Calu3 (cell line): ENCODE measurements at places on chromosomes 6 and 20.

- no peak for DNase-seq
- H3K27ac ChIP-seq: no peak overlapping the region
- no peak overlapping the region for H3K4me3 ChIP-seq
- peaks cover 48% of the 10 kb centered on the region for H3K27me3 ChIP-seq
- no peaks in the 10 kb centered on the region for H3K36me3 ChIP-seq
- peaks cover 9% of the 10 kb centered on the region for H3K4me1 ChIP-seq
Observed at GRCh38 chr6:39303425-39304153, 10.6 kb downstream of the KCNK17 start.

- H3K4me1 ChIP-seq: no peaks in the 10 kb centered on the region
- H3K4me3 ChIP-seq: no peak overlapping the region
- H3K27ac ChIP-seq: no peak overlapping the region
- no peaks in the 10 kb centered on the region for H3K36me3 ChIP-seq
- DNase-seq: no peak
- no peaks in the 10 kb centered on the region for H3K27me3 ChIP-seq
Observed at GRCh38 chr6:14436592-14437132, 319.1 kb downstream of the CD83 start.

- no peak overlapping the region for H3K27ac ChIP-seq
- H3K36me3 ChIP-seq: no peaks in the 10 kb centered on the region
- no peaks in the 10 kb centered on the region for H3K27me3 ChIP-seq
- no peak for DNase-seq
Observed at GRCh38 chr6:21075986-21076385, 517.6 kb upstream of the SOX4 start.

DNA sequence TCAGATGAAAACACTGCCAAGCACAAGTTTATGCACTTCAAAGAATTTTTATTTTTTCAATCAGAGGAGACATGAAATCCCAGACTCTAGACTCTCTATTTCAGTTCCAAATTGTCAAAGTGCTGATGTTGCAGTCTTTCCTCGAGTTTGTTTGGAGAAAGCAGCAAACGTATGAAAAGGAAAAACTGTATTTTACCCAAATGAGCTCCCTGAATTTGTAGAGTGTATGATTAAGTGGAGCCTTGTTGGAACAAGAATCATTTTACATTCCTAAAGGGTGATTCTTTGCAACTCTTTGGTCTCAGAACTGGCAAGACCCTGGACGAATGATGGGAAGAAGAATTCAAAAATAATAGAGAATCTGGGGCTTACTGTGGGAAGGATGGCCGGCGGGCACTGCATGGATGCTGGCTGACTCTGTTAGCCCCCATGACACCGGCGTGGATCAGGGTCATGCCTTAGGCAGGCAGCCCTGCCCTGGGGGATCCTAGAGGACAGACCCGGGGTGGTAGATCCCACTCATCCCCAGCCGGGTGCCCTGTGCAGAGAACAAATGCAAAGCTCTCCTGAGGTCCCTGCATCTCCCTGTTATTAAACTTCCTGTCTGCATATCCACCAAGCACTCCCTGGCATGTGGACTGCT is 207.4 kb downstream of the FNDC1 start:
- no peaks in the 10 kb centered on the region for H3K36me3 ChIP-seq
- H3K4me1 ChIP-seq: no peaks in the 10 kb centered on the region
- H3K27me3 ChIP-seq: peaks cover 99% of the 10 kb centered on the region
- no peak overlapping the region for H3K4me3 ChIP-seq

GRCh38 chr6:47836046-47836445 is 54.2 kb downstream of the OPN5 start:
- H3K4me3 ChIP-seq: no peak overlapping the region
- no peak overlapping the region for H3K27ac ChIP-seq
- peaks cover 13% of the 10 kb centered on the region for H3K4me1 ChIP-seq
- H3K27me3 ChIP-seq: peaks cover 8% of the 10 kb centered on the region
- DNase-seq: no peak

- no peak for DNase-seq
- no peaks in the 10 kb centered on the region for H3K4me1 ChIP-seq
- H3K36me3 ChIP-seq: no peaks in the 10 kb centered on the region
- no peak overlapping the region for H3K4me3 ChIP-seq
Observed at GRCh38 chr6:87334683-87335082, 5.6 kb upstream of the GJB7 start.

DNA sequence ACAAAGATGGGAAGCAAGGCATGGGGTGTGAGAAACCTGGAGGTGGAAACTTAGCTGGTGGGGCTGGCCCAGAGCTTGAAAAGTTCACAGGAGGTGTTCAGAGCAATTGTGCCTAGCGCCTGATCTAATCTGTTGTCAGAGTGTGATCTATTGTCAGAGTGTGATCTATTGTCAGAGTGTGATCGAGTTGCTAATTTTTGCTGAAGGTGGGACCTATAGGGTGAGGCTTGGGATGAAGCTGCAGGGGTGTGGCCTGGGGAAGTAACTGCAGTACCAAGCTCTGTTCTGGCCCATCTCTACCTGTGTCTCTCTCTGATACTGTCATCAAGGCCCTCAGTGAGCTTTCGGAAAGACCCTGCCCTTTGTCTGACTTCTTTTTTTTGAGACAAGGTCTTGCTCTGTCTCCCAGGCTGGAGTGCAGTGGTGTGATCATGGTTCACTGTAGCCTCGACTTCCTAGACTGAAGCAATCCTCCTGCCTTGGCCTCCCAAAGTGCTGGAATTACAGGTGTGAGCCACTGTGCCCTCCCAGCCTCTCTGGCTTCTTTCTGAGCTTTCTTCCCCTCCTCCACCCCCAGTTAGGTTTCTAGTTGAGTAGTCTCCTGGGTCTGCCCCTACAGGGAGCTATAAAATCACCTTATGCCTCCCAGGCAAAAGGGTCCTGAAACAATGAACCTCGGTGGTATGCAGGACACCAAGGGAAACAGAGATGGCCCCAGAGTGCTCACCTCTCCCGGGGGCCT is 150.8 kb upstream of the RNF24 start:
- peaks cover under 1% of the 10 kb centered on the region for H3K36me3 ChIP-seq
- no peak for DNase-seq
- H3K4me1 ChIP-seq: peaks cover 41% of the 10 kb centered on the region
- H3K27me3 ChIP-seq: no peaks in the 10 kb centered on the region

GRCh38 chr6:11632795-11633511 is 95.4 kb downstream of the TMEM170B start:
- H3K27me3 ChIP-seq: no peaks in the 10 kb centered on the region
- no peaks in the 10 kb centered on the region for H3K4me1 ChIP-seq
- no peak for DNase-seq

- no peaks in the 10 kb centered on the region for H3K27me3 ChIP-seq
- H3K4me3 ChIP-seq: no peak overlapping the region
- DNase-seq: no peak
- H3K27ac ChIP-seq: no peak overlapping the region
- H3K4me1 ChIP-seq: no peaks in the 10 kb centered on the region
- H3K36me3 ChIP-seq: no peaks in the 10 kb centered on the region
Observed at GRCh38 chr6:127439718-127440117, 19.5 kb downstream of the KIAA0408 start.

GRCh38 chr20:19826179-19826914 is 68.3 kb downstream of the RIN2 start:
- H3K27me3 ChIP-seq: no peaks in the 10 kb centered on the region
- no peak overlapping the region for H3K4me3 ChIP-seq
- no peak overlapping the region for H3K27ac ChIP-seq
- no peaks in the 10 kb centered on the region for H3K4me1 ChIP-seq
- no peak for DNase-seq

DNA sequence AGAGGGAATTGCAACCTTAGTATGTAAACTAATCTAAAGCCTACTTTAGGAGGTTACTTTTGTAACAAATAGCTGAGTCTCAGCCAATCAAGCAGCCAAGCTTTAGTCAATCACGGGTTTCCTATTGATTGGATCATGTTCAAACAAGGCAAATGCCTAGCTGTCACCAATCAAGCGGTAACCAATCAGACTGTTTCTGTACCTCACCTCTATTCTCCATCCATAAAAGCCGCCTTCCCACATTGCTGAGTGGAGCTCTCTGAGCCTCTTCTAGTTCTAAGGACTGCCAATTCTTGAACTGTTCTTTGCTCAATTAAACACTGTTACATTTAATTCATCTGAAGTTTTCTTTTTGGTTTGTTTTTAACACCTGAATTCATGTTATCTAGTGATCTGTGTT is 148.4 kb upstream of the BMP5 start:
- DNase-seq: no peak
- H3K27ac ChIP-seq: no peak overlapping the region
- H3K27me3 ChIP-seq: no peaks in the 10 kb centered on the region

GRCh38 chr6:20746024-20746423 is 211.8 kb downstream of the CDKAL1 start:
- H3K4me3 ChIP-seq: peak overlapping the region; percentile 17
- H3K4me1 ChIP-seq: peaks cover 47% of the 10 kb centered on the region
- no peaks in the 10 kb centered on the region for H3K27me3 ChIP-seq
- DNase-seq: no peak

- H3K36me3 ChIP-seq: peaks cover 46% of the 10 kb centered on the region
- peak; percentile 48 for DNase-seq
- peaks cover 28% of the 10 kb centered on the region for H3K4me1 ChIP-seq
Observed at GRCh38 chr20:36572701-36573102, 695 bp upstream of the TGIF2 start.

GRCh38 chr6:160035693-160036330 is 66.9 kb downstream of the IGF2R start:
- DNase-seq: no peak
- no peaks in the 10 kb centered on the region for H3K27me3 ChIP-seq
- H3K27ac ChIP-seq: no peak overlapping the region
- H3K36me3 ChIP-seq: peaks cover 46% of the 10 kb centered on the region
- H3K4me1 ChIP-seq: no peaks in the 10 kb centered on the region

- H3K4me3 ChIP-seq: no peak overlapping the region
- no peak overlapping the region for H3K27ac ChIP-seq
- no peaks in the 10 kb centered on the region for H3K4me1 ChIP-seq
Observed at GRCh38 chr20:51423810-51424209, 118.7 kb downstream of the NFATC2 start.

GRCh38 chr6:79031821-79032590 is 46.0 kb downstream of the PHIP start:
- H3K4me1 ChIP-seq: peaks cover 42% of the 10 kb centered on the region
- no peak overlapping the region for H3K4me3 ChIP-seq
- peaks cover 7% of the 10 kb centered on the region for H3K36me3 ChIP-seq

DNA sequence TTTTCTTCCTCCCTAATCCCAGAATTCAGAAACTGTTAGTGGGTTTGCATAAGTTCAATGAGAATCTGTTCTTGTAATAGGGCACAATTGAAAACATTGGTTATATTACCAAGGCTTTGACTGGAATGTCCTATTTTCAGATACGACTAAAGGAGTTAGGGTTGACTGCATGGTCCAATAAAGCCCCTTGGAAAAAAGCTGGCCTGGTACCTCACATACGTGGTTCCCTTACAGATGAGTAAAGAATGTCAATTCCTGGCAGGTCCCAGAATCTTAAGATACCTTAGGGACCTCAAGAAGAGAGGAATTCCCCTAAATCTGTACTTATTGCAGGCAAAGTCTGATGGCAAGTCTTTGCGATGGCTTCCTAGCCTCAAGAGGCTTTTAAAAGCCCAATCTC is 4.6 kb downstream of the PPDPF start:
- no peak overlapping the region for H3K4me3 ChIP-seq
- peak overlapping the region; percentile 7 for H3K27ac ChIP-seq
- no peak for DNase-seq
- peaks cover 18% of the 10 kb centered on the region for H3K4me1 ChIP-seq

DNA sequence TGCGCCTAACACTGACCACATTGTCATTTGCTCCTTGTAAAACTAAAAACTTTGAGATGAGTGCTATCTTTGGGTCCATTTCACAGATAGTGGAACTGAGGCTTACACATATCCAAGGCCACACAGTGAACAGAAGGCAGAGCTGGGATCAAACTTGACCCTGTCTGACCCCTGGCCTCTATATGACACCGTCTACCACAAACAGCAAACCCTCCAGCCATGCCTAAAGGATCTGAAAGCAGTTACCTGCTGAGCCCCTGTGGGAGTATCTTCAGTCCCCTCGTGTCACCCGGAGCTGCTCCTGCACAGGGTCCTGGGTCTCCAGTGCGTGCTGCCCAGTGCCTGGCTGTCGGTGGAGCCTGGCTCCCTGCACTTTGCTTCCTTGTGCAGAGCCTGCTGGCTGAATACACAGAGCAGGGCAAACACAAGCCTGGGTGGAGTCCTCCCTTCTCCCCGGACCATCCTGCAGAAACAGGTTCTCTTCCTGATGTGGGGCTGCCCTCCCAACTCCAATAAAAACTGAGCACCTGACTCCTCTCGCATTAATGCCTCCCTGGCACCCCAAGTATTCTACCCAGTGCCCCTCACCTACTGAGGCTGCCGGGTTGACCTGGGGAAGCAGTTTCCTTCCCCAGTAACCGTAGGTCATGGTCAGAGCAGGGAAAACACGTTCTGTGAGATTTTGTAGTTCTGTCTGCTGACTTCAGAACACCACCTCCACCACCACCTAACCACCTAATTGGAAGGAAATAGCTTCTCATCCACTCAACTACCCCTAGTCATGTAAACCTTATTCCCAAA is at the start of gene BCAS1:
BCAS1 (minus strand) TSS at position 408 of the 801 bp plus-strand sequence. CDS start 11,876 bp downstream, outside the sequence.
- H3K4me3 ChIP-seq: peak within 1 kb of the TSS; percentile 66
- peak within 1 kb of the TSS; percentile 83 for H3K27ac ChIP-seq
- H3K4me1 ChIP-seq: peaks cover 49% of the 10 kb centered on the region

- DNase-seq: no peak
- H3K4me3 ChIP-seq: no peak overlapping the region
- H3K36me3 ChIP-seq: no peaks in the 10 kb centered on the region
Observed at GRCh38 chr6:8321671-8322404, 113.5 kb downstream of the SLC35B3 start.

DNA sequence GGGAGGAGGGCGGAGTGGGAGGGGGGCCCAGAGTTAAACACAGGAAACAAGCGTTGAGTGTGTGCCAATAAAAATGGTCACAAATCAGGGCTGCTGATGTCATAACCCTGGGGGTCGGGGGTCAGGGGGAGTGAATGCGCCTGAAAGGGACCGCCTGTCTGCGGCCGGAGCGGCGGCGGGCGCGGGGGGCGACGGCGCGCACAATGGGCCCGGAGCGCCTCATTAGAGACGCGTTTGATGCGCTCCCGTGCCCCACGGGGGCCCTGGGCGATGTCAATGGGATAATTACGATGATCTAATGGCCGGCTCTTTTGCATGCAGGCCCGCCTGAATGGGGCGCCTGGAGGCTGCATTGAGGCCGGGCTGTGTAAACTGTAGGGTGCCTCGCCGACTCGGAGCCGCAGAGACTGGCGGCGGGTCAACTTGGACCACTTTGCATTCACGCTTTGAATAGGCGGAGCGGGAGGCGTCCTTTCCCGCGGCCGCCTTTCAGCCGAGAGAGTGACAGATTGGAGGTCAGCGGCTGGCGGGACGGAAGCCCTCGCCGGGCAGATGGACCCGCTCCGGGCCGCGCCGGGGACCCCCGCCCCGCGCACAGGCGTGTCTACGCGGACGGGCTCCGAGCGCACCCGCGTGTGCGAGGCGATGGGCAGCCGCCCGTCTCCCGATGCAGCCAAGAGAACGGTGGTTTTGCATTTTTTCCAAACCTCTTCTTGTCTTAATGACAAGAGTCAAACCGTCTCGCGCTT is 296.1 kb downstream of the TFAP2C start:
- H3K4me3 ChIP-seq: no peak overlapping the region
- H3K36me3 ChIP-seq: no peaks in the 10 kb centered on the region
- no peak overlapping the region for H3K27ac ChIP-seq
- H3K27me3 ChIP-seq: peaks cover 75% of the 10 kb centered on the region
- DNase-seq: no peak

GRCh38 chr6:40399888-40400457 is 187.2 kb downstream of the LRFN2 start:
- no peaks in the 10 kb centered on the region for H3K4me1 ChIP-seq
- no peak for DNase-seq
- H3K4me3 ChIP-seq: no peak overlapping the region
- H3K36me3 ChIP-seq: no peaks in the 10 kb centered on the region
